ENCODE measurements at places on chromosomes 13 and 19. TPM values are rescaled to one million over a fixed set of nuclear protein-coding genes. Genes with fewer than 3 reads are reported as not detected.

- peak; percentile 88 for DNase-seq
Measured at GRCh38 chr13:98653463-98653985, 76.6 kb upstream of the STK24 start.

DNA sequence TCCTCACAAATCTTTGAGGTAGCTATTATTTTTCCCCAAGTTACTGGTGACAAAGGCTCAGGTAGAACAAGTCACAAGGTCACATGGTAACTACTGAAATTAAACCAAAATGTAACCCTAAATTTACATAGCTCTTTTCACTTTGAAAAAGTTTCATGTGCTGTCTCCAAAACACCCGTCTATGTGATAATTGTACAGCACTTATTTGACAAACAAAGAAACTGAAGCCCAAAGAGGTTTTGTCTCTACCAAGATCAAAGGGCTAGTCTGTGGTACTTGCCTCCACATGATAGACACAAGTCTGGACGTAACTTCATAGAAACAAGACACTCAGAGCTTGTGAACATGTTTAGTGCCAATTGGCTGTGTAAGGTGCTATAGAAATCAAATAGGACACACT is 108.3 kb downstream of the SACS start:
- DNase-seq, result no peak

DNA sequence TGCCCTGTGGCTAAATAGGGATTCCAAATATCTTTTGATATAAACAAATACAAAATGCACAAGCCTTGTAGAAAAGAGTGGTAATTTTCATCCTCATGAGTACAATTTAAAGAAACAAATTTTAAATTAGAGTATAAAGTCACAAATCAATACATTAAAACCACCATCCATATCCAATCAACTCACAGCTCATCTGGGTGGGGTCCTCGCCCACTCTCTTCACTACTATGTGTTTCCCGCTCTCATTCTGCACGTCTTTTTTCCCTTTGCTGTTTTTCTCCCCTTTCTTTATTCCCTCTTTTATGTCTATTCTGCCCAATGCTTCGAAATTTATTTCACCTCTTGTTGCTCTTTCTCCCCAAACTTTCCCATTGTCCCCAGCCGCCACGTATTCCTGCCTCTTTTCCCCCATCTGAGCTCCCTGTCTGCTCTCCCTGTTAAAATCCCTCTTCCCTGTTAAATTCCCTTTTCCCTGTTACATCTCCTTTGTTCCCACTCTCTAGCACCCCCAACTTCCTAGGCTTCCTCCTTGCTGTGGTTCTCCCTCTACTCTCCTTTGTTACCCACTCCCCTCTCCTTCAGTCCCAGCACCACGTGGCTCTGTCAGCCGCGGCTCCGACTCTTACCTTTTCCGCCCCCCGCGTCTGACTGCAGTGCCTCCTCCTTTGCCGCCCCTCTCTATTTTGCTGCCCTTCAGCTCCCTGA is 1.3 kb downstream of the ZNF616 start:
- no peak for DNase-seq

SRRM5 gene
- 0.84 TPM for total RNA-seq

LIM2 gene
- not detected for total RNA-seq

DNA sequence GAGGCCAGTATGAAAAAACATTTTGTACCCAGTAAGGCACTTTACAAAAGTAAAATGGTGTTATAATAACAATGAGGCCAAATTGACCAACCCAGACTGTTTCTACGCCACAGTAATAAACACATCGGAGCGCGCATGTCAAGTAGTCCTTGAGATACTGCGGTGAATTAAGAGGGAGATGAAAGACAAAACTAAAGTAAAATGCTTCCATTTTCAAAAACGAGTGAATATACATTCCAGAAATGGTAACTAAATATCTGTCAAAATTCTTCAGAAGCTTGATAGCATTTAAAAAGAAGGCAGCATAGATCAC is 19.0 kb downstream of the N4BP2L1 start:
- no peak for DNase-seq

- DNase-seq, result no peak
Measured at GRCh38 chr13:85694992-85695391, 104.2 kb downstream of the SLITRK6 start.
